Lung (tissue), 17 donors: ENCODE measurements at places on chromosomes 2 and 18. TPM values are rescaled to one million over a fixed set of nuclear protein-coding genes. Genes with fewer than 3 reads are reported as not detected.

The VWA3B gene
- 29.2 TPM for total RNA-seq

The PLGLB1 gene
- 0.92 TPM for total RNA-seq

The GPC1 gene
- total RNA-seq, result 62.5 TPM

The PKDCC gene
- total RNA-seq, result 131 TPM

- no peak for DNase-seq
- H3K4me3 ChIP-seq, result no peak overlapping the region
- H3K27ac ChIP-seq, result no peak overlapping the region
- H3K4me1 ChIP-seq, result no peaks in the 10 kb centered on the region
- peaks cover 7% of the 10 kb centered on the region for H3K36me3 ChIP-seq
- no peaks in the 10 kb centered on the region for H3K27me3 ChIP-seq
Observed at GRCh38 chr2:162210385-162210784, 32.9 kb downstream of the FAP start.

The SERPINB11 gene
- not detected for total RNA-seq

The NRP2 gene
- total RNA-seq, result 125 TPM
